ENCODE measurements at places on chromosomes 2 and 18. TPM values are rescaled to one million over a fixed set of nuclear protein-coding genes. Genes with fewer than 3 reads are reported as not detected.

DCTN1 gene
- 213 TPM for total RNA-seq

M1AP gene
- 5.5 TPM for total RNA-seq

POTEC gene
- total RNA-seq: not detected

FAM237A gene
- total RNA-seq: not detected

UGP2 gene
- total RNA-seq: 96.3 TPM

SETBP1 gene
- total RNA-seq: 13.1 TPM

IL18RAP gene
- total RNA-seq: not detected

PTMA gene
- total RNA-seq: 1,274 TPM

SCN7A gene
- total RNA-seq: 0.29 TPM

MYL12A gene
- 283 TPM for total RNA-seq

PMAIP1 gene
- total RNA-seq: 106 TPM

TMEM150A gene
- total RNA-seq: 23.8 TPM

SLC9A2 gene
- 0.14 TPM for total RNA-seq

NEB gene
- 4.4 TPM for total RNA-seq

SERPINB7 gene
- not detected for total RNA-seq

METTL5 gene
- 71.8 TPM for total RNA-seq

HES6 gene
- 17.8 TPM for total RNA-seq

CNRIP1 gene
- not detected for total RNA-seq

TMEM200C gene
- 7.3 TPM for total RNA-seq

OXER1 gene
- 6.5 TPM for total RNA-seq

SLC4A1AP gene
- 25.0 TPM for total RNA-seq

KCNF1 gene
- 15.0 TPM for total RNA-seq

SGPP2 gene
- total RNA-seq: not detected

MEIS1 gene
- total RNA-seq: 4.0 TPM
